NCI-H1092 (cell line): ENCODE measurements at places on chromosomes 2 and 18.
A peak's percentile ranks its signal among the peaks of the same experiment; 100 is the strongest.

- no peak for DNase-seq
Measured at GRCh38 chr2:39304729-39305128, 61.0 kb upstream of the CDKL4 start.

DNA sequence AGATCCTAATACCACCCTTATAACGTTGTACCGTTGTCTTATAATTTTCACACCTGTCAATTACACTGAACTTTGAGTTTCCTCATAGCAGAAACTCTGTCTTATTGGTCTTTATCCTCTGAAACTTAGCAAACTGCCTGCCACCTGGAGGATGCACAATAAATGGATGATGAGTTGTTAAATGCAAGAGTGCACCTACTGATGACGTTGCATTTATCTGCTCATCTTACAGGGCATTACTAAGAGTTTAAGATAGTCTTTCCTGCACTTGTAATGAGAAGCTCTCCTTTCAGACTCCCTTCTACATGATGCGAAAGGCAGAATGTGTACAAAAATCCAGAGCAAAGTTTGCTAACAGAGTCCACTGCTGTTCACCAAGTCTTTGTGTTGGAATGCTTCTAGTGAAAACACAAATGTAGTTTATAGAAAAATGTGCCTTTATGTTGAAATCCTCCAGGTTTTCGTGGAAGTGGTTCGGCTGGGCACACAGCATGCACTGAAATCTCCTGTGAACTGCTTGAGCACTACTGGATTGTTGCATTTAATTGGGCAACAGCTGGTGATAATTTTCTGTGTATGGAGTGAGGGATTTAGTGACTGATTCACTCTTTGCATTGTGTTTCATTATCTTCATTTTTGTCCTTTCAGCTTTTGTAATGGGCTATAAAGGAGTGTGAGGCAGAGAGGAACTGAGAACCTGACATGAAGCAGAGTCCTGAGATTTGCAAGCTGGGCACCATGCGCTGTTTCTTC, 665.8 kb upstream of the ID2 start:
- no peak for DNase-seq

DNA sequence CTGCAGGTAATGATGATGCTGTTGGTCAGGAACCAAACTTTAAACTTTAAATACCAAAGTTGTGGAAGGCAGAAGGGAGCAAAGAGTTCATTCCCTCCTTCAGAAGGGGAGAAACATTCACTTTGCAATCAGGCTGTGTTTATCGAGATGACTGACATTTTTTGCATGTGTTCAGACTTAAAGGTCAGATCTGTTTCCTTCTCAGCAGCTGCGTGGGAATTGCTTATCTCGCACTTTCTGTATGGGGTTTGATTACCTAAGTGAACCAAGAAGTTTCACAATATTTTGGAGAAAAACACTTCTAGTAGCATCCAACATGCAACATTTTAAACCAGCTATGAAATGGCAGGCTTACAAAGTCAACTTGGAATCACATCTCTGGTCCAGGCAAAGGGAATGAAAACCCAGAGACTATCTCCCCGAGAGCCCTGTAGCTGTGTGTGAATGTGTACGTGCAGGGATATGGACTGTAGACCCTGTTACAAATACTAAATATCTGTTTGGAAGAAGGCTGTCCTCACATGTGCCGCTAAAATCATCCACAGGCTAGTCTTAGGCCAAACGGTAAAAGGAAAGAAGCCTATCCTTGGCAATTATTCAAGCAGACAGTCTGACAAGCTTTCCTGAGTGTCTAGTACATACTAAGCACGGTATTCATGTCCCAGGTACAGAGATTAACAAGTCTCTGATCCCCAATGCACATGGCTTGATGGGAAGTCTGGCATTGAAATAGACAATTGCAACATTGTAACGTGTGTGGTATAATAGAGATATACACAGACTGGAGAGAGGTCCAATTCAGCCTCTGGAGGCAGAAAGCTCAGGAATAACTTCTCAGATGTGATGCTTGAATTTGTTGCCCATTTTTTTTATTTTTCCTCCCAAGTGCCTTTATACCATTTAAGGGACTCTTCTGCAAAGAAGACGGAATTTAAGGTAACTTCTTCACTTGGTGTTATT, 483.1 kb downstream of the DPP10 start:
- DNase-seq: no peak

GRCh38 chr2:188367164-188367563, 75.5 kb downstream of the GULP1 start:
- DNase-seq: peak; percentile 4

DNA sequence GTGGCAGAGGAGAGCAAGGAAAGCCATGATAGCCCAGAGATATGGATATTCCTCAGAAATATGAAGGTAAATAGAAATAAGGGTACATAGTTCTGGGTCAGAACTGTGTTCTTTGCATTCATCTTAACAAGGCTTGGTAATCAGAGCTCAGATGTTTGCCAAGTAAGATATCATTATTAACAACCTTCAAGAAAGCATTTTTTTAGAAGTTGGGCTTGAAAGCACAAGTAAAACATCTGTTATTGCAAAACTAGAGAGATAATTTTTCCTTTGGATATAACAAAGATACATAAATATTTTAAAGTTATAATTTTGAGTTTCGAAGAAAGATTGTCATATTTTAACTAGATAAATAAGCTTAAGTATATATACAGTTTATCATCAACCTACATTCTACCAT, 171.4 kb downstream of the ZNF804A start:
- no peak for DNase-seq

- DNase-seq: no peak
Measured at GRCh38 chr2:137435162-137435561, 529.1 kb upstream of the HNMT start.

GRCh38 chr2:95010718-95011117, 14.8 kb upstream of the MAL start:
- no peak for DNase-seq

DNA sequence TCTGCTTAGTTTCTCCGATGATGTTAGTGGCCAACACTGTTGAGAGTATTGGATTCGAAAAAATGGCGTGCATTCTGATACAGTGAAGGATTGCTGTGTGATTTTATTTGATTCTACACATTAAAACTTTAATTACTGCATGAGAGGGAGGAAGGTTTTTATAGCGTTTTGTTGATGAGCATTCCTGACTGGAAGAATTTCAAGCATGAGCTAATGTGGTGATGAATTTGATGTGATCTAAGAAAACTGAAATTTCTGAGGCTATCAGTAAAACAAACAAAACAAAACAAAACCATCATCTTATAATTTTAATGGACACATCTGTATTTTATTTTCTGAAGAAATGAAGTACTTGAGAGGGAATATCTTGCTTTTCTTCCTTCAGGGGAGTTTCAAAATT, 59.6 kb downstream of the ITGB6 start:
- DNase-seq: no peak

GRCh38 chr18:45291621-45292615, 323.4 kb upstream of the SLC14A2 start:
- no peak for DNase-seq

DNA sequence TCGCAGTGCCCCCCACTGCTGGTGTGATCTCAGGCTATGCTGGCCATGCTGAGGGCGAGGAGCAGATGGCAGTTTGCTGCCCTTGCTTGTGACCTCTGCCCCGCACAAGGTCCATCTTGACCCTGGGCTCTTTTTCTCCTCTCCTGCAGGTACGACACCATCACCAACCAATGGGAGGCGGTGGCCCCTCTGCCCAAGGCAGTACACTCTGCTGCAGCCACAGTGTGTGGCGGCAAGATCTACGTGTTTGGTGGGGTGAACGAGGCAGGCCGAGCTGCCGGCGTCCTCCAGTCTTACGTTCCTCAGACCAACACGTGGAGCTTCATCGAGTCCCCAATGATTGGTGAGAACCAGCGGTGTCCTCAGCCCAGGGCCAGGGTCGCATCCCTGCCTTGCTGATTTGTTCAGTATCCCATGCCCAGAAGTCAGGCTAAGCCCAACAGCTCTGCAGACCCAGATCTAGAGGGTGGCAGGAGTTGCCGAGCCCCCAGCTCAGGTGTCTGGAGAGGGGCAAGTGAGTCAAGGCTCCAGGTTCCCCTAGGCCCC, 223.8 kb downstream of the ATAD2B start:
- DNase-seq: no peak

GRCh38 chr2:242088471-242089212, 219.1 kb downstream of the RTP5 start:
- DNase-seq: peak; percentile 73

DNA sequence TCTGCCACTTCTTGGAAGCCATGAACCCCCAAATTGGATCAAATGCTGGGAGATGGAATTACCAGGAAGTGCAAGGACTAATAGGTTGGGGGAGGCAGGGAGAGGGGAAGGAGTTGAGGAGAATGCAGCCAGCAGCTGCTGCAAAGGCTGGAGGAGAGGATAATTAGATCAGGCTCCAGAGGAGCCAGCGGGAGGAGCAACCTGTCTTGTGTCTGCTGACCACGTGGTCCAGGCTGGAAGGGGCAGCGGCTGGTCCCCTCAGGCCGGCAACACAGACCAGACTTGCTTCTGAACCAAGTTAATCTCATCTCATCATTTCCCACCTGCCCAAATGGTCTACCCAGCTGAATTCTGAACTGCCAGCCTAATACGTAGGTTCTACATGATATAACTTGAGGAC, 68.3 kb downstream of the MRO start:
- DNase-seq: no peak

DNA sequence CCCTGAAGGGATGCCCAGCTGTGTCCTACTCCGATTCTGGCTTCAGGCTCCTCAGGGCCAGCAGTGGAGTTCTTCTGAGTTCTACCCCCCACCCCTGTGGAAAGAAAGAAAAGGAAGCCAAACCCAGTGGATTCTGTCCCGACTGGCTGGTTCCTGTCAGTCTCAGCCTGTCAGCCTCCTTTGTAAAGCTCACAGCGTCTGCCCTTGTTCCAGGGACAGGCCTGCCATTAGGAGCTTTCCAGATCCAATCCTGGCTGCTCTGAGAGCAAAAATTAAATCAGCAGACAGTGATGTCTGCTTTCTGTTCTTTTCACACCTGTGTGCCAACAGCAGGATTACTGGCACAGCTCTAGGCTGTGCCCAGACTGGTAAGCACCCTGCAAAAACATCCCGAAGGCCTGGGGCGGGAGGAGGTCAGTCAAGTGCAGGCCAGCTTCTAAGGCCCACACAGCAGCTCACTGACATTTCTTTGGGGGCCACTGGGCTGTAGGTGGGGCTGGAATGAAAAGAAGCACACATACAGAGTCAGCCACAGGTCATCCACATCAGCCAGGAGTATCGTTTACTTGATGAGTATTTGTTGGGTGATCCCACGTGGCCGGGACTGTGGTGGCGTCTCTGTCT, 69.1 kb downstream of the EHD3 start:
- no peak for DNase-seq
